ENCODE measurements at places on chromosomes 12 and 14.

GRCh38 chr12:61757831-61758505, 502.2 kb upstream of the USP15 start:
- DNase-seq = no peak

DNA sequence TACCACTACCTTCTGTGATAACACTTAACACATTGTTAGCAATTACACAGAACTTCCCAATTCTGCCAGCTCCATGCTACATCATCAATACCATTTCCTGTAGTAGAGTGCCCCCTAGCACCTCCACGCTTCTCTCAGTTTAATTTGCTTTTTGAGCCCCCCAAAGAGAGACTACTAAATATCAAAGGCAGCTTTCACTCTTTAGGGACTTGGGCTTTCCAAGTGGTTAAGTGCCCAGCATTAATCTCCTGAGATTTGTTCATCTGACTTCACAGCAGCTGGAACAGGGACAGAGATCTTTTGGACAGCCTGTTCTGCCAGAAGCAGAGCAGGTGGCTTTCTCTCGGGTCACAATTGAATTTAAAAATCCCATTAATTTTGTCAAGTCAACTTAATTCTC, 954.9 kb downstream of the DIO2 start:
- no peak for DNase-seq

- no peak for DNase-seq
Observed at GRCh38 chr12:95977764-95978305, 18.3 kb downstream of the HAL start.

GRCh38 chr12:123150275-123150743, 581 bp downstream of the PITPNM2 start:
- DNase-seq = peak; percentile 12

DNA sequence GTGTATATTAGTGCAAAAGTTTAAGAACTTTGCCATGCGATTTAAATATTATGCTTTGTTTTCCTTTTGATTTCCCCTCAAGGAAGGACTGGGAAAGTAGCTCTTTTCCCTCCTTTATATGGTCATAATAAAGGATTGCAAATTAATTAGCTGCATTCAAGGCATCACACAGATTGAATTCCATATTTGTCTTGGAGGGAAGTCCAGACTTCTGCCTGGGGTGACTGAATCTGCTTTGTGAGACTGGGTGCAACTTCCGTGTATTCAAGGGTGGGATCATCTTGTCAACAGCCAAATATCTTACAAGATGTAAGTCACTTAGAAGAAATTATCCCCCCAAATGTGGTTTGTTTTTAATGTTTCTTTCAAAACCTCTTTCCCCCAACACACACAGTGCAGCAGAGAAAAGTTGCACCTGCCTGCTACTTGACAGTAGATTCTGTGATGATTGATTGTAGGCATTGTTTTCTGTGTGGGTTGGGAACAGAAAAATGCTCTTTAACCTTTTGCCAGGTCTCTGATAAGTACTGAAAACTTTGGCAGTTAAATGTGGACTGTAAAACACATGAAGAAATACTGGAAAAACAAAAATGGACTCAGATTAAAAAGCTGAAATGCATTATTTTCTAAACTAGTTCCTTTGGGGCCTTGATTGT, 28.4 kb downstream of the STK38L start:
- DNase-seq = no peak

DNA sequence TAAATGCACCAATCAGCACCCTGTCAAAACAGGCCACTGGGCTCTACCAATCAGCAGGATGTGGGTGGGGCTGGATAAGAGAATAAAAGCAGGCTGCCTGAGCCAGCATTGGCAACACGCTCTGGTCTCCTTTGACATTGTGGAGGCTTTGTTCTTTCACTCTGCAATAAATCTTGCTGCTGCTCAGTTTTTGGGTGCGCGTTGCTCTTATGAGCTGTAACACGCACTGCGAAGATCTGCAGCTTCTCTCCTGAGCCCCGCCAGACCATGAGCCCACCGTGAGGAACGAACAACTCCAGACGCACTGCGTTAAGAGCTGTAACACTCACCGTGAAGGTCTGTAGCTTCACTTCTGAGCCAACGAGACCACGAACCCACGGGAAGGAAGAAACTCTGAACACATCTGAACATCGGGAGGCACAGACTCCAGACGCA, 8.4 kb upstream of the PIANP start:
- no peak for DNase-seq

- no peak for DNase-seq
Observed at GRCh38 chr14:99841436-99842071, 48.3 kb downstream of the EML1 start.

DNA sequence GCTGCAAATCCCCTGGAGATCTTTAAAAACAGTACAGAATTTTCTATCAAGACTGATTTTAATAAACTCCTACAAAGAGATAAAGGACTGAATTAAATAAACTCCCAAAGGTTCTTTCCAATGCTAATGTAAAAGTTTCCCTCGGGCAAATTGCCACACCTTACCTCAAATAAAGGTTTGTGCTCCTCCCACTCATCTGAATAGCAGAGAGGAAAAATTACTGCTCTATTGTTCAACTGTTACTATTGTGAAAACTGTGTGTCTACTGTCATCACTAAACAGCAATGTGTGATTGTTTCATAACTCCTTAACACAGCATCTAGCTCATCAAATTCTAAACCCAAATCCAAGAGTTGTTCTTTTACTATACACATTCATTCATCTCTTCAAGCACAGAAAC, 3.2 kb downstream of the SPTLC2 start:
- no peak for DNase-seq

DNA sequence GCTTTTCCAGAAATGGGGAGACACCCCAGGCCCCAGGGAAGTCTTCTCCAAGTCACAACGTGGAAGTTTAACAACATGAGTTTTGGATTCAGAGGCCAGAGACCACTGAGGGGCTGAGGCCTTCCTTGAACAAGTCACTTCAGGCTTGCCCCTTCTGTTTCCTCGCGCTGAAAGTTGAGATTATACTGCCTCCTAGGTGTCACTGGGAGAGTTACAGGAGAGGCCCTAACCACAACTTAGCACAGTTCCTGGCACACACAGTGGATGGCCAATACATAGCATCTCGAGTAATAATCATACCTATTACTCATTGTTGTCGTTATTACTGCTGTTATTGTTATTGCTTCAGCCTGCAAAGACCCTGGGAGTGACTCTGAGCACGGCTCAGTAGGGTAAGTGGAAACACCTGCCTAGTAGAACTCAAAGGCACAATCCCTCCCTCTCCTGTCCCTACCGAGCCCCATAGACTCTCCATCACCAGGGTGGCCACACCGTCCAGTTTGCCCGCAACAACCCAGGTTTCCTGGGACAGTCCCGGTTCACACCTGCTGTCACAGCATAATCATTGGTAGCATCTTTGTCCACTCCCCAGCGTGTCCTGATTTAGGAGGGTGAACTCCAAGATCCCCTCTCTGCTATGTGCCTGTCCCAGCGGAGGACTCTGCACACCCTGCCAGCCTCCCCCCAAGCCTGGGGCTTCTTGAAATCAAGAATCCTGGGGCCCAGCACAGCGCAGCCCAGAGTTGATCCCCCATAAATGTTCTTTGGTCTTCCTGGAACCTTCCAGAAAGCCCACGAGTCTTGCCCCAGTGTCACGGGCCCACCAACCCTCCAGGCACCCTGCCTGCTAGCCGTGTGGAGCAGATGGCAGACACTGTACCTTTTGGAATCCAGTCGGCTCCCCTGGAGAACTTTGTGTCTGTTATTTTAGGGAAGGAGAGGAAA, 85.0 kb downstream of the SYNE3 start:
- DNase-seq = no peak

GRCh38 chr12:131218923-131219669, 265.4 kb downstream of the ADGRD1 start:
- no peak for DNase-seq

- DNase-seq = no peak
Observed at GRCh38 chr12:1880876-1881275, 37.6 kb downstream of the CACNA2D4 start.

GRCh38 chr12:66653796-66654195, 25.1 kb downstream of the GRIP1 start:
- DNase-seq = no peak

DNA sequence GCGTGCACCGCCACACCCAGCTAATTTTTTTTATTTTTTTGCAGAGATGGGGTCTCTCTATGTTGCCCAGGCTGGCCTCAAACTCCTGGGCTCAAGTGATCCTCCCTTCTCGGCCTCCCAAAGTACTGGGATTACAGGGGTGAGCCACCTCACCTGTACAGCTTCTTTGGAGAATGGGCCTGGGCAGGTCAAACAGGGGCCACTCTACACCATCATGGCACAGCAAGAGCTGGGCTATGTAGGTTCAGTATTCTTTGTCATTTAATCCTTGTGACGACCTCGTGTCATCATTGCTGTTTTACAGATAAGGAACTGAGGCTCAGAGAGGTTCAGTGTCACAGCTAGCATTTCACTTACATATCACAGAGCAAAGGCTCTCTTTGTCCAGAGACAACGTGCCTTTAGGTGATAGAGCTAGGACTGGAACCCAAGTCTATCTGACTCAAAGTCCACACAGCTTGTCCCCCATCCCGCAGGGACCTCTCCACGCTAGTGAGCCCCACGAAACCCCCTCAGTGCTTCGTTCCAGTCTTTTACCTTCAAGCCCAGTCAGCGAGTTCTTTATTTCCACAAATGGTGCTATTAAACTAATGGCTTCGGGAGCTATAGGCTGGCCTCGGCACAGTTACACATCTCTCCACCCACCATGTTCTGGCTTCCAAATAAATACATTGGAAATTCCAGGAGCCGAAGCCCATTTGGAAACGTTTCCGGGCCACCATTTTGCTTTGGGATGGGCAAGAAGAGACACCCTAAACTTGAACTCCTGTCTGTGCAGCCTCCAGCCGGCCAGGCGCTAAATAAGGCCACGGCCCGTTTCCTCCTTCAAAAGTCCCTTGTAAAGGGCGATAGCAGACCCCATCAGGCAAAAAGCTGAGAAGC, 660 bp upstream of the MAP1LC3B2 start:
- no peak for DNase-seq

- DNase-seq = peak; percentile 57
Observed at GRCh38 chr12:3073438-3074250, 3.5 kb upstream of the TSPAN9 start.

GRCh38 chr14:97025722-97026121, 228.5 kb downstream of the VRK1 start:
- no peak for DNase-seq

DNA sequence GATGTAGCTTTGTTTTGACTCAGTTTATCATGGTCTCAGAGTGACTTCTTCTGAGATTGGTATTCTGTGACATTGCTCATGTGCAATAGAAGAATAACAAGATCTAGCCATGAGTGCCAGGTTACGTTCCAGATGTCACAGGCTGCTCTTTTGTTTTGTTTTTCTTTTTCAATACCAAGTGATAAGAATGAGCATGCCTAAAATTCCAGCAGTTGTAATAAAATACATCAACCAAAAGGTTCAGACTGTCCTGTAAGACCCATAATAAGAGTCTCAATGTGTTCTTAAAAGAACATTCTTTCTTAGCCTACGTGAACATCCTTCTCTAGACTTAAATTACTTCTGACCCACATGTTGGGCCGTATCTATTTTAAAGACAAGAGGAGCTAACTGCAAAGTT, 669.2 kb downstream of the DIO2 start:
- DNase-seq = no peak

- no peak for DNase-seq
Observed at GRCh38 chr12:94557746-94558295, 92.5 kb downstream of the TMCC3 start.

DNA sequence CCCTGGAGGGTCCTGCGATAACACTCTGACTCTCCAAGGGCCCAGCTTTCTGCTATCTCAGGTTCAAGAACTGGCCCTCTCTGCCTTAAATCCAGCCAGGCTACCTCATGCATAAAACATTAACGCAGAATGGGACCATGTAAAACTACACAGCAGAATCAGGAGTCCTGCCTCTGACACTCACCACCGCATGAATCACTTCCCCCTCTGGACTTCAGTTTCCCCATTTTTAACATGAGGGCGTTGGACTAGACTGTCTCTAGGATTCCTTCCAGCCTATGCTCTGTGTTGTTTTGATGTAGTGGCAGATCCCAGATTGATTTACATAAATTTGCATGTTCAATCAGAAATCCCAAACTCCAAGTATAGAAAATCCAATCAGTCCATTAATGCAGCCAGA, 3.3 kb downstream of the NCKAP5L start:
- DNase-seq = no peak

- DNase-seq = no peak
Observed at GRCh38 chr12:123799227-123799626, 37.1 kb downstream of the DNAH10 start.

DNA sequence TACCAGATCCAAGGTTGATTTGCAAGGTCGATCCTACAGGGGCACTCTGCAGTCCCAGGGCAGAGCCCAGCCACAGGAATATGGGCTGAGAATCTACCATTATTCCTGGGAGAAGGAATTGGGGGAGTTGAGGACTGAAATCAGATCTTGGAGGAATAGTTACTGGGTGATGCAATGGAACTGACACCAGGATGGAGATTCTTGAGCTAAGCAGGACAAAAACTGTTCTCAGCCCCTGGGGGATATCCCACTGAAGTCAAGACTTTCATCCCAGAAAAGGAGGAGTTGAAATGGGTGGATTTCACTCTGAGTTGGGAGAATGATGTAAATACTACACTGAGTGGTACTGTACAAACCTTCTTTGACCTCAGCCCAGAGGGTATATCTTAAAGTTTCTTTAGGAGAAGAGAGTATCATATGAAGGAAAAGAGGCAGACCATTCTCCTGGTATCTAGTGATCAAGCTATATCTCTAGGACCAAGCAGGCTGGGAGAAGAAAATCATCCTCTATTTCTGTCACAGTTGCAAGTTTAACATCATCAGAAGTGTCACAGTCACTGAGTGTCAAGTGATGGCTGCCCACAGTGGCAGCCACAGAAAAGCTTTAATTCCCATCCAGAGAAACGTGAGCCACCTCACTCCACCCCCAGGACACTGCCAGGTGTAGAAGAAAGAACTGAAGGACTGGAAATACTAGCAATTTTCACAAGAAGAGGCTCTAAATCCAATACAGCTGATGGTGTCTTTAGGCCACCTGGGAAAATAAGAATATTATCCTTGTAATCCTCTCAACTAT, 181.9 kb downstream of the NUAK1 start:
- no peak for DNase-seq

DNA sequence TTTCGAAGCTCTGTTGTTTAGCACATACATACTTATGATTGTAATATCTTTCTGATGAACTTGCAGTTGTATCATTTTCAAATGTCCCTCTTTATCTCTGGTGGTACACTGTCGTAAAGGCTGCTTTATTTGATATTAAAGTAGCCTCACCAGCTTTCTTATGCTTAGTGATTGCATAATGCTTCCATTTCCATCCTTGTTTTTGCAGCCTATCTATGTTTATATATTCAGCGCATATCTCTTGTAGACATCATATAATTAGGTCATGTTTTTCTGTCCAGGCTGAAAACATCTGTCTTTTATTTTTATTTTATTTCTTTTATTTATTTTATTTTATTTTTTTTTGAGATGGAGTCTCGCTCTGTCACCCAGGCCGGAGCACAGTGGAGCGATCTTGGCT, 34.6 kb downstream of the ACAD10 start:
- no peak for DNase-seq

- no peak for DNase-seq
Observed at GRCh38 chr12:113936460-113936859, 29.7 kb downstream of the RBM19 start.

GRCh38 chr12:2261708-2262107, 208.9 kb downstream of the CACNA1C start:
- no peak for DNase-seq

- DNase-seq = no peak
Observed at GRCh38 chr12:68234140-68234539, 8.5 kb upstream of the IL26 start.

GRCh38 chr12:4223273-4223845, 50.2 kb upstream of the CCND2 start:
- no peak for DNase-seq
